ENCODE measurements at places on chromosomes 2 and 18.

- DNase-seq, result peak; percentile 14
- H3K4me1 ChIP-seq, result peaks cover 27% of the 10 kb centered on the region
- H3K27me3 ChIP-seq, result no peaks in the 10 kb centered on the region
- H3K4me3 ChIP-seq, result peak overlapping the region; percentile 94
- peaks cover 24% of the 10 kb centered on the region for H3K36me3 ChIP-seq
Observed at GRCh38 chr2:110677080-110677479, 783 bp downstream of the BUB1 start.

- DNase-seq, result no peak
- no peaks in the 10 kb centered on the region for H3K36me3 ChIP-seq
- no peak overlapping the region for H3K4me3 ChIP-seq
- H3K27ac ChIP-seq, result no peak overlapping the region
- no peaks in the 10 kb centered on the region for H3K27me3 ChIP-seq
Observed at GRCh38 chr2:143481733-143482132, 352.5 kb downstream of the ARHGAP15 start.

DNA sequence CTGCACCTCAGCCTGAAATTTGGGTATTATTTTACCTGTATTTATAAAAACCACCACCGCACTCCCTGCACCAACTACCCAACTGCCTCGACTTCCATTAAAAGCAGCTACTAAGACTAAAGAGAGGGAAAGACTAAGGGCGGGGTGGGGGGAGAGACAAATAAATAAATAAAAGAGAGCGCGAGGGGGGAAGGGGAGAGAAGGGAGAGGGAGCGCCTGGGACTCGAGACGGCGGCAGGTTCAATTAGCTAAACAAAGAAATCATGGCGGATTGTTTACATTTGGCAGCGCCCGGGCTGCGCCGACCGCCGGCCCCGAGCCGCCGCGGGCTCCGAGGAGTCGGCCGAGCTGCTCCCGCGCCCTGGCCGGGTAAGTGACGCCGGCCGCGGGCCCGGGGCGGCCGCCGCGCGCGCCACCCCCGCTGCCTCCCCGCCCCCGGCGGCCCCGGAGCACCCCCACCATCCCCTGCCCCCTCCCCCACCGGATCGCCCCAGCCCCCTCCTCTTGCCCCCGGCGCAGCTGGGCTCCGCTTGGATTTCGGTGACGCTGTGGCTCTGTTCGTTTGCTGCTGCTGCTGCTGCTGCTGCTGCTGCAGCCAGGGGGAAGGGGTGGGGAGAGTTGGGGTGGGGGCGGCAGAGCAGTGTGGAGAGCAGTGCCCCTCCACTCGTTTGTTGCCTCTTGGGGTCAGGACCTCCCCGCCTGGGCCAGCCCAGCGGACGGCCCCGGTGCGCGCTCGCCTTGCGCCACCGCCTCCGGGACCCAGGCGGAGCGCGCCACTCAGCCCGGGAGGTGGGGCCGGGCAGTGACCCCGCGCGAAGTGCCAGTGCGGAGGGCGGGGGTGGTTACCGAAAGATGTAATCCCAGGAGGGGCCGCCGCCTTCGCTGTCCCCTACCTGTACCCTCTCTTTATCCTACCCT lies 187.2 kb upstream of the FANCL start:
- H3K4me3 ChIP-seq, result no peak overlapping the region
- no peaks in the 10 kb centered on the region for H3K36me3 ChIP-seq
- H3K4me1 ChIP-seq, result no peaks in the 10 kb centered on the region
- H3K27me3 ChIP-seq, result peaks cover 7% of the 10 kb centered on the region
- no peak overlapping the region for H3K27ac ChIP-seq
- DNase-seq, result no peak

DNA sequence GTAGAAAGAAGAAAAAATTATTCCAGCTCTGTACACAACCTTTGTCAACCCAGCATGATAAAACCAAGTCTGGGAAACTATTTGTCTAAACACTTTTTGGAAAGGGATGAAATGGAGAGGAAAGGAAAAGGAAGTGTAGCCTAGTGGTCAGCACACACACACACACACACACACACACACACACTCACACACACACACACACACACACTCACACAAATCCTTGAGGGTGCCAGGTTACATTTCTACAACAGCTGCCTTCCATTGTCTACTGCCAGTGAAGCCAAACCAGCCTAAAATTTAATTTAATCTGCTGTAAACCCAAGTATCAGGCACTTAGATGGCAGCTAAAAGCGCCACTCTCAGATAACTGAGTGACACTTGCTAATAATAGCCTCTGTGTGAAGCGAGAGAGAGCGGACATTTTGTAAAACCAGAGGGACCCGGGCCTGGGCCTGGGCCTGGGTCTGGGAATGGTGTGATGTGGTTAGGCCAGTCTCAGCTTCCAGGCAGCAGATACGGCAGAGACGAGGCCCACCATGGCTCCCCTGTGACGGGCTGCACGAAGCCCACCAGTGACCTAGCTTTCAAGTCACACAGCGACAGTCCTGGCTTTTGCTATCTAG lies 32.4 kb downstream of the BCL11A start:
- no peak overlapping the region for H3K27ac ChIP-seq
- no peak for DNase-seq
- H3K4me1 ChIP-seq, result peaks cover 8% of the 10 kb centered on the region

GRCh38 chr18:23321996-23322395 lies 131.1 kb upstream of the RIOK3 start:
- no peak for DNase-seq
- no peak overlapping the region for H3K4me3 ChIP-seq
- no peaks in the 10 kb centered on the region for H3K27me3 ChIP-seq
- peaks cover 16% of the 10 kb centered on the region for H3K4me1 ChIP-seq
- H3K27ac ChIP-seq, result no peak overlapping the region
- no peaks in the 10 kb centered on the region for H3K36me3 ChIP-seq

DNA sequence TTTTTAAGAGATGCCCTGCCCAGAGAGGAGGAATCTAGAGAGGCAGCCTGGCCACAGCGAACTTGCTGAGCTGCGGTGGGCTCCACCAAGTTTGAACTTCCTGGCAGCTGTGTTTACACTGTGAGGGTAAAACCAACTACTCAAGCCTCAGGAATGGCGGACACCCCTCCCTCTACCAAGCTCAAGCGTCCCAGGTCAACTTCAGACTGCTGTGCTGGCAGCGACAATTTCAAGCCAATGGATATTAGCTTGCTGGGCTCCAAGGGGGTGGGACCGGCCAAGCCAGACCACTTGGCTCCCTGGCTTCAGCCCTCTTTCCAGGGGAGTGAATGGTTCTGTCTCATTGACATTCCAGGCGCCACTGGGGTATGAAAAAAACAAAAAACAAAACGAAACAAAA lies 289.4 kb downstream of the KCNS3 start:
- peak overlapping the region; percentile 37 for H3K4me3 ChIP-seq
- H3K27ac ChIP-seq, result no peak overlapping the region
- H3K4me1 ChIP-seq, result peaks cover 12% of the 10 kb centered on the region

DNA sequence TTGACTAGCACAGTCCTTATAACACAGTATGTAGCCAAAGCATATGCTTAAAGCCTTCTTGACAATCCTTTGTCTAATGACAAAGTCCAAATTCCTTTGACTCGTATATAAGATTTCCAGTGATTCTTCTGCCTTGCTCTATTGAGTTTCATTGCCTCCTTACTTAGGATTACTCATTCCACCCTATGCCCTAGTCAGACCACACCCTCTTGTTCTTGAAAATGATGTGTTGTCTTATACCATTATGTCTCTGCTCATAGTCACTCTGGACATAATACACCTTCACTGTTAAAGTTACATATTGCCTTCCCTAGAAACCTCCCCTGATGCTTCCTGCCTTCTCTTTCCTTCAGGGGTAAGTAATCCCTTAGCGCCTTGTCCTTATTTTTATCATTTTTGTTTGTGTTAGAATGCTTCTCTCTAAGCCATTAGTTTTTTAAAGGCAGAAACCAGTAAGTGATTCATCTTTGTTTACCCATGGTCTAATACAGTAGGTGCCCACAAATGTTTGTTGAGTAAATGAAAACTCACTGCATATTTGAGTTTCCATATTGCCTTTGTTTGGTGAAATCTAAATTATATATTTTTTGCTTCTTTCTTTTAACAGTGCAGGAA lies 19.3 kb downstream of the GPD2 start:
- H3K36me3 ChIP-seq, result no peaks in the 10 kb centered on the region
- H3K27me3 ChIP-seq, result no peaks in the 10 kb centered on the region
- peak overlapping the region; percentile 98 for H3K27ac ChIP-seq
- DNase-seq, result peak; percentile 92

DNA sequence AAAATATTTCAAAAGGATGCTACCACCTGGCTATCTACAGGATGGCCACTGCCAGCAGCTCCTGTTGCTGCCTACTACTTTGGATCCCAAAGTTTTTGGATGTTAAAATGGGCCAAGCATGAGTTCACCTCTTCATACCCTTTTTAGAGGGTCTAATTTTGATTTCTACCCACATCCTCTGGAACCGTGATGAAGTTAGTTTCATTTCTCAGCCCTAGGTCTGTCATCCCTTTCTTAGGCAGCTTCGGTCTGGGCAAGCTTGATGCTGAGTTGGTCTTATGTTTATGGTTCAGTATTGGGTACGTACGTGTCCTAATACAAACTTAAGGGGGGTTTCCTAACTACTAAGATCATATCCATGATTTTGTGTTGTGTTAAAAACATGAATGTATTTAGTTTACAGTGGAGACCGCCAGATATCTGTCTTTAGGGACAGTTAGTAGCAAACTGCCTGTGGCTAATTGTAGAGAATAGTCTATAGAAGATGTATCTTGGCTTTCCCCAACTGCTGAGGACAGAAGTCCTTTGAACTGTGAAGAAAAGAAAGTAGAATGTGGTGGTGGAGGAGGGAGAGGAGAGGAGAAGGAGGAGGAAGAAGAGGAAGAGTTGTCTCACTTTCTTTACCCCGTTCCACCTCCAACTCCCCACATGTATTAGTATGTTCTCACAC lies 184.9 kb downstream of the UBE2E3 start:
- no peaks in the 10 kb centered on the region for H3K27me3 ChIP-seq
- no peaks in the 10 kb centered on the region for H3K36me3 ChIP-seq
- H3K27ac ChIP-seq, result no peak overlapping the region
- H3K4me1 ChIP-seq, result peaks cover 11% of the 10 kb centered on the region
- H3K4me3 ChIP-seq, result no peak overlapping the region
- no peak for DNase-seq

DNA sequence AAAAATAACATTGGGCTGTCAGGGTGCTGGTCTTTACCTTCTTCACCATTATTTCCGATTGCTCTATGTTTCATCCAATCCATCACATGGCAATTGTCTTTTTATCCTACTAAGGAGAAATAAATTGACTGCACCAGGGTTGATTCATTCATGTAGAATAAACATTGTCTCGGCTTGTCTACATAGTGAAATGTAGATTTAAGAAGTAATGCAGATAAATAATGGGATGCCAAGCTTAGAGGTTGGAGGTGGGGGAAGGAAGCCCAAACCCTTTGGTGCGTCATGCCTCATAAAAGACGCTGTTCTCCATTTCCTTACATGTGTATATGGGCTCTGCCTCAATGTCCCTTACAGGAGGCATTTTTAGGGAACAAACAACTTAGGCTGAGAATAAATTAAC lies 117.8 kb downstream of the ALK start:
- no peak overlapping the region for H3K27ac ChIP-seq
- no peaks in the 10 kb centered on the region for H3K36me3 ChIP-seq

GRCh38 chr2:11955884-11956291 lies 209.5 kb downstream of the LPIN1 start:
- no peak overlapping the region for H3K27ac ChIP-seq
- DNase-seq, result no peak
- H3K36me3 ChIP-seq, result no peaks in the 10 kb centered on the region
- H3K4me3 ChIP-seq, result no peak overlapping the region
- no peaks in the 10 kb centered on the region for H3K27me3 ChIP-seq
- H3K4me1 ChIP-seq, result no peaks in the 10 kb centered on the region

DNA sequence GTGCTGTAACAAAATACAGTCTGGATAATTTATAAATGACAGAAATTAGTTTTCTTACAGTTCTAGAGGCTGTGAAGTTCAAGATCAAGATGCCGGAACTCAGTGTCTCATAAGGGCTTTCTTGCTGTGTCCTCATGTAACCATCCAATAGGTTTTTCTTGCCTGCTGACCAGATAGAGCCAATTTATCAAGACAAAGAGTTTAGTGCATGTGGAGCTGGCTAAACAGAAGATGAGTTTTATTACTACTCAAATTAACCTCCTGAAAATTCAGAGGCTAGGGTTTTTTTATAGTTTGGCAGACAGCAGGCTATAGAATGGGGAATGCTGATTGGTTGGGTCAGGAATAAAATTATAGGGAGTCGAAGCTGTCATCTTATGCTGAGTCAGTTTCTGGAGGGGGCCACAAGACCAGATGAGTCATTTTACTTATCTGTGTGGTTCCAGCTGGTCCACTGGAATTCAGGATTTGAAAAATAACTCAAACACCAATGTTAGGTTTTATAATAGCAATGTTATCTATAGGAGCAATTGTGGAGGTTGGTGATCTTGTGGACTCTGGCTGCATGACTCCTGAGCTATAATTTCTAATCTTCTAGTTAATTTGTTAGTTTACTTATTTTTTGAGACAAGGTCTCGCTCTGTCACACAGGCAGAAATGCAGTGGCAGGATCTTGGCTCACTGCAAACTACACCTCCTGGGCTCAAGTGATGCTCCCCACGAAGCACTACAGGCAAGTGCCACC lies 3.2 kb upstream of the PDK1 start:
- peaks cover 3% of the 10 kb centered on the region for H3K36me3 ChIP-seq
- H3K4me3 ChIP-seq, result no peak overlapping the region
- H3K4me1 ChIP-seq, result peaks cover 44% of the 10 kb centered on the region
- H3K27me3 ChIP-seq, result no peaks in the 10 kb centered on the region

GRCh38 chr2:59339837-59340207 lies 1098.7 kb upstream of the FANCL start:
- DNase-seq, result no peak
- peaks cover 11% of the 10 kb centered on the region for H3K27me3 ChIP-seq
- no peaks in the 10 kb centered on the region for H3K36me3 ChIP-seq

DNA sequence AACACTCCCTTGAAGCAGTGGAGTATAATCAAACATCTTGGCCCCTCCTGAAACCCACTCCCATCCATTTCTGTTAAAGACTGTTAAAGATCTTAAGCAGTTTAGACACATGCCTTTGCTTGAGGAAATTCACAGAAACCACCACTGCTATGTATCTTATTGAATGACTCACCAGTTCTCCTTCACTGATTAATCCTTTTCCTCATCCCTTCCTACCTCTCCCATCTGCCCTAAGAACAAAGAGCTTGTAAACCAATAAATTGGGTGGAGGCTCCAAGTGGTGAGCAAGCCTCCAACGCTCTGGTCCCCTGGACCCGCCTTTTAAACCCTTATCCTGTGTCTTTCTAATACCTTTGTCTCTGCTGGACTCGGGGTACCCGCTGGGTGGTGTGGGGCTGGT lies 746.1 kb downstream of the LRP1B start:
- DNase-seq, result peak; percentile 59
- no peaks in the 10 kb centered on the region for H3K4me1 ChIP-seq
- H3K27me3 ChIP-seq, result no peaks in the 10 kb centered on the region
- no peak overlapping the region for H3K4me3 ChIP-seq

- H3K4me1 ChIP-seq, result no peaks in the 10 kb centered on the region
- H3K4me3 ChIP-seq, result no peak overlapping the region
- no peaks in the 10 kb centered on the region for H3K27me3 ChIP-seq
- no peaks in the 10 kb centered on the region for H3K36me3 ChIP-seq
- H3K27ac ChIP-seq, result no peak overlapping the region
Observed at GRCh38 chr2:138035608-138036217, 71.4 kb downstream of the HNMT start.
